ENCODE measurements at places on chromosomes 7 and 10.
A peak's percentile ranks its signal among the peaks of the same experiment; 100 is the strongest.

- no peak for DNase-seq
These were observed 255.7 kb upstream of the LRRN3 start for GRCh38 chr7:110835218-110835617.

DNA sequence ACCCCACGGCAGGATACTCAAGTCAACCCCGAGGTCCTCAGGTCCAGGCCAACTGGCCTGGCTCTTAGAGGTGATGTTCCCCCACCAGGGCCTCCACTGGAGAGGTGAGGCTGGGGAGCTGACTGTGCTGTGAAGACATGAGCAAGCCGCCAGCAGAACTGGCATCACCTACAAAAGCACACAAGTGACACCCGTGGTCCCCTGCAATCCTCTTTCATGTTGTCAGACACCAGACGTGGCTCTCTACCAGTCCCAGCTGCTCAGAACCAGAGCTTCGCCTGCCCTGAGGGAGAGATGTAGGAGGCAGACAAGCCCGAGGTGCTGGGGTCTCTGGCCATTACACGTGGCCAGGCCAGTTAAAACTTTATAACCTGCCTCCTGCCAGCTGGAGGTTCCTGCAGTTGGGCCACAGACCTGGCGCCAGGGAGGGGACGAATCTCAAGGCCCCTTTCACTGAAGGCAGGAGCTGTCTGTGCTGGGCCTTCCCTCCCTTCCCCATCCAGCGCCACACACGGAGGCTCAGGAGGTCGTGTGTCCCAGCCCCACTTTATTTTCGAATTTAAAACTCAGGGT lies 2.2 kb downstream of the COMTD1 start:
- peak; percentile 35 for DNase-seq

DNA sequence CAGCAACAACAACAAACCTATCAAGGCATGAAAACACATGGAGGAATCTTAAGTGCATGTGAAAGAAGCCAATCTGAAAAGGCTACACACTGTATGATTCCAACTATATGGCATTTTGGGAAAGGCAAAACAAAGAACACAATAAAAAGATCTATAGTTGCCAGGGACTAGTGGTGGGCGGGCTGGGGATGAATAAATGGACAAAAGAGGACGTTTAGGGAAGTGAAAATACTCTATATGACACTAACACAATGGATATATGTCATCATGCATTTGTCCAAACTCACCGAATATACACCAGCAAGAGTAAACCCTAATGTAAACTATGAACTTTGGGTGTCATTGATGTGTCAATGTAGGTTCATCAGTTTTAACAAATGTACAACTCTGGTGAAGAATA lies 89.1 kb downstream of the SEMA3E start:
- DNase-seq: no peak

DNA sequence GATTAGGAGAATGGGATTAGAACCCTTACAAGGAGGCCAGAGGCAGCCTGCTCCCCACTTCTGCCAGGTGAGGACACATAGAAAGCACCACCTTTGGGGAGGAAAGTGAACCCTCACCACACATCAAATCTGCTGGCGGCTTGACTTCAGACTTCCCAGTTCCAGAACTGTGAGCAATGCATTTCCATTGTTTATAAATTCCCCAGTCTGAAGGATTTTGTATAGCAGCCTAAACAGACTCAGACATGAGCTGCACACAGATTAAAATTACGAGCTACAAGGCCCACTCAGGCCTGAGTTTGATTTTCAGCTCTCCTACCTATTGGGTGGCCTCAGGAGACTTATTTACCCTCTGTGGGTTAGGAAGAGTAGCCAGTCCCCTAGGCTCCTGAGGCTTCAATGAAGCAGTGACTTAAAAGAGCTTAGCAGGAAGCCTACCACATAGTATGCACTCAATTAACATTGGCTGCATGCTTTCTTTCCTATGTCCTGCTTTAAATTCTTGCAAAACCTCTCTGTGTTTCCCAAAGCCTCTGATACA lies 350.7 kb upstream of the ZMIZ1 start:
- peak; percentile 46 for DNase-seq

- no peak for DNase-seq
These were observed 117.0 kb upstream of the NEBL start for GRCh38 chr10:21014141-21014540.

- DNase-seq: no peak
These were observed 6.2 kb downstream of the SNX13 start for GRCh38 chr7:17934094-17934493.

DNA sequence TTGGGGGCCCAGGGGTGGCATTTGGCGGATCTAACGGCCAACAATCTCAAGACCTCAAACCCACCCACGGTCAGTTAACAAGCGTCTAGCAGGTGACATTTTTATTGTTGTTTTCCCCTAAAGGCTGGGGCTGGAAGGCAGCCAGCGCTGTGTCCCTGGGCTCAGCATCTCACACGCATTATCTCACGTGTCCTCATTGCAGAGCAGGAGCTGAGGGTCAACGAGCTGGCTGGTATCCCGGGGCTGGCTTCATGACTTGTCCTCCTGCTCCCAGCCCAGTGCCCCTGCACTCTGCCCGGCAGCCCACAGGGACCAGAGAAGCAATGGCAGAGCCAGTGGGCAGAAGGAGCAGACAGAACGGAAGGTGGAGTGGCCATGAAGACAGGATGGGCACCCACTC lies 54.4 kb upstream of the TMEM273 start:
- no peak for DNase-seq

- no peak for DNase-seq
These were observed 11.7 kb upstream of the CDK14 start for GRCh38 chr7:90584378-90584777.
